Liver (tissue), 10 donors: ENCODE measurements at places on chromosomes 2 and 18. TPM values are rescaled to one million over a fixed set of nuclear protein-coding genes. Genes with fewer than 3 reads are reported as not detected.

DNA sequence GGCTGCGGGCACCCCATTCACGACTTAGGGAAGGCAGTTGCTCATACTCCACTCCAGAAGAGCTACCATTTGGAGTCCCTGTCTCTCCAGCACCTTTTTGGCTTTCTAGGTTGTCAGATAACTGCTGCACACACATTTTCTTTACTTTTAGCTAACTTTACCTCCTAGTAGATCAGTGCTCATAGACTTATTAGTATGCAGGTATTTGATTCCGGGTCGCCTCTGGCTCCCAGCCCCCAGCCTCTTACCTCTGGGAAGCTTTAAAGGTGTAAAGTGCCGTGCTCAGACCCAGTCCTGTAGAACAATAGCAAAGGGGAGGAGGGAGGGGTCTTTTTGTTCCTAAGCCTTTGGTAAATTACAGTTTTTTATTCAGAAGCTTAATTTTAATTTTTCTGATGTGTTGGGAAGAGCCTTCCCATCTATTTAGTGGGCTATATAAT lies 102.9 kb downstream of the SPTBN1 start:
- DNase-seq: no peak

Gene SIGLEC15
- total RNA-seq: 0.42 TPM

Gene ANKRD30B
- not detected for total RNA-seq

DNA sequence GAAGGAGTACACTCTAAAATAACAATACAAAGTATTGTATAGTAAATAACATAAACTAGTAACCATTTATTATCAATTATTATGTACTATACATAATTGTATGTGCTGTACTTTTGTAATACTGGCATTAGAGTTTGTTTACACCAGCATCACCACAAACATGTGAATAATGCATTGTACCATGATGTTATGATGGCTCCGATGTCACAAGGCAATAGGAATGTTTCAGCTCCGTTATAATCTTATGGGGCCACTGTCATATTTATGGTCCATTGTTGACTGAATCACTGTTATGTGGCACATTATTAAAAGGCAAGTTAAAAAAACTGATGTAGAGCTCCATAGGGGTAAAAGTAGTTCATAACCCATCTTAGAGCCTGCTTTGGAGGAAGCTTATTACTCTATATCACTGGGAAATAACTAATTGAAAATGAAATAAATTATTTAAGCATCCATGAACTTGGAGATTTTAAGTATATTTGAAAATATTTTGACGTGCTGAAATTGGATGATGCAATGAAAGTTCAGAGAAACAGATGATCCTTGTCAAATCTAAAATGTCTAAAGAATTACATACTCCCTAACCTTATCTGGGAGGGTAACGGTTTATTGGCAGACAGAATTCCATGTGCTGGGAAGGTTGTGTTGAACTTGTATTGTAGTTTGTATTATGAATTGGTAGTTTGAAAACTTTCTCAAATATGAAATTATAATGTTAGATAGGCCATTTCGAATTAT lies 2.4 kb downstream of the SKA1 start:
- DNase-seq: no peak

DNA sequence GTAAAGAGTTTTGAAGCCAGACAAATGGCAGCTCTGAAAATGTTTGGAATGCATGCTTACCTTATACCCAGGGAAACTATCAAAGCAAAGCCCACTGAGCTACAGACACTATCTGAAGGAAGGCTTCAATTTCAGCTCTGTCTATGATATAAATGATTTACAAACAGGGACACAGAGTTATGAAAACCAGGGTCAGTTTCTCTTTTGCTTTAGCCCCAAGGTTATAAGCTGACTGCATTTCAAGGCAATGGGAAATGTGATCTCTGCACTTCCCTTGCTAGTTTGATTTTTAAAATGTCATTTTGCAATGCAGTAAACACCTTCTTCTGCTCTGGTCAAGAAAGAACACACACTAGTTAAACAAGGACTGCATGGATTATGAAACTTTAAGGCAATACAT lies 65.2 kb upstream of the CCDC195 start:
- no peak for DNase-seq

GRCh38 chr2:37168217-37168981 lies 11.6 kb upstream of the EIF2AK2 start:
- DNase-seq: no peak

GRCh38 chr18:8107426-8107825 lies 501.8 kb upstream of the RAB12 start:
- no peak for DNase-seq
